ENCODE measurements at places on chromosomes 3 and 15. TPM values are rescaled to one million over a fixed set of nuclear protein-coding genes. Genes with fewer than 3 reads are reported as not detected.
A peak's percentile ranks its signal among the peaks of the same experiment; 100 is the strongest.

Gene CEP19
- total RNA-seq: 1.6 TPM

Gene RPL29
- total RNA-seq: 2,632 TPM

GRCh38 chr3:150528354-150528797, 17.9 kb downstream of the SERP1 start:
- DNase-seq: no peak

GRCh38 chr15:63503739-63504246, 600 bp upstream of the USP3 start:
- DNase-seq: peak; percentile 86

GRCh38 chr15:100111125-100112060, 230.4 kb downstream of the ADAMTS17 start:
- peak; percentile 80 for DNase-seq

DNA sequence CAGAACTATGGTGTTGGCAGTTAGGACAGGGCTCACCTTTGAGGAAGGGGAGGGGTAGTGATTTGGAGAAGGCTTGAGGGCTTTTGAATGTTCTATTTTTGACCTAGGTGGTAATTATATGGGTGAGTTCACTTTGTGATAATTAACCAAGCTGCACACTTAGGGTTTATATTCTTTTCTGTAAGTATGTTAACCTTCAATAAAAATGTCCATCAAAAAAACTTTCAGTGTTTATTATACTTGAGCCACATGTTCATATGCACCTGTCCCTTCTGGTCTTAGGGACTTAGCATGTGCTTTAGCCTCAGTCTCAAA, 28.4 kb downstream of the PDE8A start:
- no peak for DNase-seq

DNA sequence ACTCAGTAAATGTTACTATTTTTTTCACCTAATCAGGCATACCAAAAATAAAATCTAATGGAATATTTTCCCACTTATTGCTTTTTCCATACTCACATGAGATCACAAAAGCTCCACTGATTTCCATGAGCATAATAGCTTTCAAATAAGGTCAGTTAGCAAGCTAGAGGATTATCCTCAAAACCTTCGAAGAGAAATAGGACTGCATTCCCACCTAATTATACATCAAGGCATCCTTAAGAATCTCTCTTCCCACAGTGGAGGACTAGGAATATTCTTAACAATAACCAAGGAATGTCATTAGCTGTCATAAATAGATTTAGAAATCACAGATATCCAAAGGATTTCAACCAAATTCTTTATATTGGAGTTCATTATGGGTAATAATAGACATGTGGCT, 127.9 kb upstream of the STT3B start:
- DNase-seq: no peak

DNA sequence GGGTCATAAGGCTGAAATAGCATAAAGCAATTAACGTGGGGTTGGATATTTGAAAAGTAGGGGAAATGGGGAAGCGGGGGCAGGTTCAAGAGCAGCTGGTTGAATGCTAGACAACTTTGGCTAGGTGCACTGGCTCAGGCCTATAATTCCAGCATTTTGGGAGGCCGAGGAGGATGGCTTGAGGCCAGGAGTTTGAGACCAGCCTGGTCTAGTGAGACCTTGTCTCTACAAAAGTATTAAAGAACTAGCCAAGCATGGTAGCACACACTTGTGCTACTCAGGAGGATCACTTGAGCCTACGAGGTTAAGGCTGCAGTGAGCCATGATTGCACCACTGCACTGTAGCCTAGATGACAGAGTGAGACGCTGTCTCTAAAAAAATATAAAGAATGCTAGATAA, 6.9 kb upstream of the FANCD2 start:
- peak; percentile 20 for DNase-seq

Measured in sigmoid colon (tissue), 7 donors.